ENCODE measurements at places on chromosomes 2 and 18. TPM values are rescaled to one million over a fixed set of nuclear protein-coding genes. Genes with fewer than 3 reads are reported as not detected.

NETO1 gene
- total RNA-seq: 0.17 TPM

CHAC2 gene
- 0.83 TPM for total RNA-seq

TRAPPC12 gene
- total RNA-seq: 97.3 TPM

CNTNAP5 gene
- not detected for total RNA-seq

REG1B gene
- not detected for total RNA-seq

SPEG gene
- total RNA-seq: 21.7 TPM

CCDC148 gene
- 1.5 TPM for total RNA-seq

TYW5 gene
- 9.9 TPM for total RNA-seq

LINC00305 gene
- total RNA-seq: not detected

CD302 gene
- total RNA-seq: 9.8 TPM

SERPINB3 gene
- not detected for total RNA-seq

LRRTM1 gene
- not detected for total RNA-seq

TNFRSF11A gene
- total RNA-seq: 0.66 TPM

INPP4A gene
- total RNA-seq: 18.8 TPM

GALNT14 gene
- 0.66 TPM for total RNA-seq

FLACC1 gene
- 2.0 TPM for total RNA-seq

LDLRAD4 gene
- total RNA-seq: 0.17 TPM

IL1R1 gene
- 105 TPM for total RNA-seq

SLC5A7 gene
- not detected for total RNA-seq

NR4A2 gene
- 0.33 TPM for total RNA-seq

GKN1 gene
- not detected for total RNA-seq

MOGAT1 gene
- total RNA-seq: not detected
